GM06990 (cell line): ENCODE measurements at places on chromosomes 13 and 19.
A peak's percentile ranks its signal among the peaks of the same experiment; 100 is the strongest.

- DNase-seq: peak; percentile 79
Observed at GRCh38 chr19:10654610-10655456, 687 bp downstream of the ILF3 start.

DNA sequence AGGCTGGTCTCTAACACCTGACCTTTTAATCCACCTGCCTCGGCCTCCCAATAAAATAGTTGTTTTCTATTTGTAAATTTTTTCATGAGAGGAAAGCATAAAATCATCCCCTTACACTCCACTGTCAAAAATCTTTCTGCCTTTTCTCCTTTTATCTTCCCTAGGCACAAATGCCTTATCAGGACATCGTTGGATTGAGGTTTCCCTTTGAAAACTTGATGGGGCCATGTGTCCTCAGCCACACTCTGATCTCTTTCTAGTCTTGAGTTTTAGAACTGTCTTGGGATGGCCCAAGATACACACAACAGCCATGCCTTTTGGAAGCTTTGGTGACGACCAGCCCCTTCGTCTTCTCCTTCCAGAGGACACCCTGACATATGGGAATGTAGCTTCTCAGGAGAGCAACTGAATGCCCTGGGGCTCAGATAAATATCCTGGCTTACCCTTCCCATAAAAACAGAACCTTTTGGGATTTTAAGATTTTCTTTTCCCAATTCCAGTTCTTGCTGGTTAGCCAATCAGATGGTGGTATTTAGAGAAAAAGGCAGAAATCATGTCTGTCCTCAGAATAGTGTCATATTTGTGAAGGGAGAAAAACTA lies 112.4 kb downstream of the ZNF429 start:
- DNase-seq: no peak

- no peak for DNase-seq
Observed at GRCh38 chr19:47381653-47382279, 32.7 kb downstream of the DHX34 start.

GRCh38 chr19:42989851-42990250 lies 36.4 kb downstream of the PSG11 start:
- no peak for DNase-seq

DNA sequence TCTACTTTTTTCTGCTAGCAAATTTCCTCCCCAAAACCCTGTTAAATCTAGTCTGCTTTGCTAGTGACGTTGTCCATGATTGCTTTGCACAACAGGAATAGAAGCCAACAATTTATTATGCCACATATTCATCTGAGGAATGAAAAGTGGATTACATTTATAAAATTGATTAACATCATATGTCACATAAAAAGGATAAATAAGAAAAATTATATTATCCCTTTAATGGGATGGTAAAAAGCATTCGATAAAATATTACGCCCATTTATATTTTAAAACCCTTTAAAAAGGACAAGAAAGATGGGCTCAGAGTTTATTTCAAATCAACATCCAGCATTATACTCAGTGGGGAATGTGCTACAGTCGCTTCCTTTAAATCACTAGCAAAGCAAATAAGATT lies 991.7 kb downstream of the DIAPH3 start:
- no peak for DNase-seq

DNA sequence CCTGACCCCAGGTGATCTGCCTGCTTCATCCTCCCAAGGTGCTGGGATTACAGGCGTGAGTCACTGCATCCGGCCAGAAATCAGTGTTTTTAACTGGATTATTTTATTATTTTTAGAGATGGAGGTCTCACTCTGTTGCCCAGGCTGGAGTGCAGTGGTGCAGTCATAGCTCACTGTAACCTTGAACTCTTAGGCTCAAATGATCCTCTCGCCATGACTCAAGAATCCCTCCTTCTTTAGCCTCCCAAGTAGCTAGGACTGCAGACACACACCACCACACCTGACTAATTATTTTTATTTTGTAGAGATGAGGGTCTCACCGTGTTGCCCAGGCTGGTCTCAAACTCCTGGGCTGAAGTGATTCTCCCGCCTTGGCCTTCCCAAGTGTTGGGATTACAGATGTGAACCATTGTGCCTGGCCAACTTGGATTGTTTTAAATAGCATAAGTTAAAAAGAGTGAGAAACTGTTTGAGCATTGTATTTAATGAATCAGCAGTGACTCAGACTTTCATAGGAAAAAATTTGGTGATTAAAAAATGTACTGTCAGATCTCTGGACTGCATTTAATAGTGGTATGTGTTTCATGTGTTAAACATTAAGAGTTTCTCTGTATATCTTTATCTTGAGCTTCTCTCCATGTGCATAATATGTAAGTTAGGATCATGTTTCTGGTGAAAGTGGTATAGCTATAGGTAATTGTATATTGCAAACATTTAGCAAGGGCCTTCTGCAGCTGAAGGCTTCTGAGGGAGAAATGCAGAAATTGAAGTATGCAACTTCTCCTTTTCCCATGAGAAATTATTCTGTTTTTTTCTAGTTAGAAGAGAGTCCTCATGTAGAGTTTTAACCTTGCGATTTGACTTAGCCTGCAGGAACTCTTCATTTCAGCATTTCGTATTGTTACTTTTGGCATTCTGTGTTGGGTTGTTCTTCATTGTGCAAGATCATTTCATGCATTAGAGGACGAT lies 121.2 kb downstream of the PCCA start:
- DNase-seq: no peak

DNA sequence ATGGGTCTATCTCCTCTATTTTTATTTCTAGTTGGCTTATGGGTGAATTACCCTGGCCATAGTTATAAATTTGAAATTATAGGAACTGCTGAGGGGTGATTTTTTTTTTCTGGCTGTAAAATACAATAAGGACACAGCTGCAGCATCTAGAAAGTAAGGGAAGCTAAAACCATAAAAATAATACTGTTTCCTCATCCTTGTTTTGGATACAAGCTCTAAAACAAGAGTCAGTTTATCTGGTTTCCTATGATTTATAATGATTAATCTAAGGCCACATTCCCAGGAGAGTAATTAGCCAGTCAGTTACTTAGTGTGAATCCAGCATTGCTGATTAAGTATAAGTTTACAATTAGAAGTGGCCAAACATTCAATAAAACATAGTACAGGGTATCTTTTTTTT lies 219.1 kb upstream of the NBEA start:
- no peak for DNase-seq

- DNase-seq: no peak
Observed at GRCh38 chr19:39307046-39307821, 11.0 kb downstream of the IFNL1 start.

GRCh38 chr19:40245506-40246128 lies 19.1 kb upstream of the CCNP start:
- DNase-seq: no peak
